Left ventricle myocardium inferior (tissue), 1 donor: ENCODE measurements at places on chromosomes 4 and X. TPM values are rescaled to one million over a fixed set of nuclear protein-coding genes. Genes with fewer than 3 reads are reported as not detected.

GLOD5 gene
- not detected for total RNA-seq

COX7B2 gene
- not detected for total RNA-seq

TREX2 gene
- not detected for total RNA-seq

DNA sequence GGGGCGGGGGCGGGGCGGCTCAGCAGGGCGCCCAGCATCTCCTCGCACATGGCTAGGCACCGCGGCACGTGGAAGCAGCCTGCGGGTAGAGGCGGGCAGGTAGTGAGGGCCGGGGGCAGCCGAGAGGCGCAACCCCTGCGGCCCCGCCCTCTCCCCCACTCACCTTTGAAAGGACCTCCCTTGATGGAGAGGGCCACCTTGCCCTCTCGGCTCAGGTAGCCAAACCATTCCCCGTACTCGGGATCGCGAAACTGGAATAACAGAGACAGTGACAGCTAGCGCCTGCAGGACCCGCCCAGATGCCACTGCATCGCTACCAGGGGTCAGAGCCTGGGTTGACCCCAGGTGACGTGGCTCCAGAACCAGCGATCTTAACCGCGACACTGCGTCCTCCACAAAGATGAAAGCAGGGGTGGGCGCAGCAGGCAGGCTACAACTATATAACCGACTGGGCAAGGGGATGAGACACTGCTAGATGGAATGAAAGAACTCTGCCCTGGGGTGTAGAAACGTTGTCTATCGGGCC lies 552 bp upstream of the NAA10 start:
- no peak for DNase-seq

DNA sequence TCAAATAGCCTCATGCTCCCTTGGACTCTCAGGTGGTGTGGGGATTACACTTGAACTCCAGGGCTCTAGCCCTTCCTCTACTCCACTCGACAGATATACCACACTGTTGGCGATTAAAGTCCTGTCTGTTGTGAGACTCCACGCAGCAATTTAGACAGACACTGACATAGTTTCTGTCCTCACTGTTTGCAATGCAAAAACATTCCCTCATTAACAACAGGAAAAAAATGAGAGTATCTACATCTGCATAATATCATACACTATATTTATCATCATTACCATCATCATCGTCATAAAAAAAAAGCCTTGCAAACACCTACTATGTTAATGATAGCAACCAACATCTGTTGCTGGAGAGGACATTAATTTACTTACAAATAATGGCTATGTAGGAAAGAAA lies 132.4 kb downstream of the RASL11B start:
- DNase-seq: no peak

- no peak for DNase-seq
Measured at GRCh38 chr4:165563851-165564250, 185.0 kb downstream of the CPE start.

GRCh38 chrX:130086447-130087206 lies 23.7 kb downstream of the ELF4 start:
- no peak for DNase-seq
